Gastrocnemius medialis (tissue), 4 donors: ENCODE measurements at places on chromosomes 2 and 18. TPM values are rescaled to one million over a fixed set of nuclear protein-coding genes. Genes with fewer than 3 reads are reported as not detected.

GRCh38 chr2:65344689-65345088 is 87.7 kb downstream of the SPRED2 start:
- DNase-seq = no peak
- peaks cover 4% of the 10 kb centered on the region for H3K4me1 ChIP-seq
- H3K27ac ChIP-seq = no peak overlapping the region
- no peaks in the 10 kb centered on the region for H3K36me3 ChIP-seq
- H3K27me3 ChIP-seq = no peaks in the 10 kb centered on the region

The OTOS gene
- total RNA-seq = not detected

DNA sequence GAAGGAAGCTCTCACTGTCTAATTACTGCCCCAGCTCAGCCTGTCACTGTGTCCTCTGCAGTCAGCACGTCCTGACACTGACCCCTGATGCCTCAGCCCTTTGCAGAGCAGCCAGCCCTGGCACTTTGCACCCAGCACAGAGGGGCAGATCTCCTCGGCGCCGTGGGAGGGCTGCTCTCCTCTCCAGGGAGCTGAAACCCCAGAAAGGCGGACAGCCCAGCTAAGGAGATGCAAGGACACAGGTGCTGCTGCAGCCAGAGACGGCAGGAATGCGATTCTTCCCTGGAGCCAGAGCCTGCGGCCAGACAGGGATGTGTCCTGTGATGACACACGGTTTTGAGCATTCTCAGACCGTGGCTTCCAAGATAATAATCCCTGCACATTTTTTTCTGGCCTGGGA is 34.5 kb upstream of the SIX3 start:
- no peak overlapping the region for H3K4me3 ChIP-seq
- H3K27me3 ChIP-seq = peaks cover 18% of the 10 kb centered on the region
- no peak overlapping the region for H3K27ac ChIP-seq
- no peak for DNase-seq
- no peaks in the 10 kb centered on the region for H3K4me1 ChIP-seq

The ZNF512 gene
- 10.7 TPM for total RNA-seq
